Activated CD4-positive, alpha-beta T cell treated with anti-CD3 and anti-CD28 coated beads, Interleukin-2, amount 10 ng/mL, durations not matched to agents 24 days and 14 days (primary cell): ENCODE measurements at places on chromosomes 13 and 19. TPM values are rescaled to one million over a fixed set of nuclear protein-coding genes. Genes with fewer than 3 reads are reported as not detected.

Gene ZNF442
- total RNA-seq: 0.56 and 1.2 TPM in 2 replicates

- H3K36me3 ChIP-seq: peaks cover 13% of the 10 kb centered on the region
- H3K4me1 ChIP-seq: peaks cover 37% of the 10 kb centered on the region
- H3K27ac ChIP-seq: no peak overlapping the region
- no peaks in the 10 kb centered on the region for H3K27me3 ChIP-seq
- H3K4me3 ChIP-seq: no peak overlapping the region
Observed at GRCh38 chr13:97253581-97254293, 31.6 kb downstream of the MBNL2 start.

DNA sequence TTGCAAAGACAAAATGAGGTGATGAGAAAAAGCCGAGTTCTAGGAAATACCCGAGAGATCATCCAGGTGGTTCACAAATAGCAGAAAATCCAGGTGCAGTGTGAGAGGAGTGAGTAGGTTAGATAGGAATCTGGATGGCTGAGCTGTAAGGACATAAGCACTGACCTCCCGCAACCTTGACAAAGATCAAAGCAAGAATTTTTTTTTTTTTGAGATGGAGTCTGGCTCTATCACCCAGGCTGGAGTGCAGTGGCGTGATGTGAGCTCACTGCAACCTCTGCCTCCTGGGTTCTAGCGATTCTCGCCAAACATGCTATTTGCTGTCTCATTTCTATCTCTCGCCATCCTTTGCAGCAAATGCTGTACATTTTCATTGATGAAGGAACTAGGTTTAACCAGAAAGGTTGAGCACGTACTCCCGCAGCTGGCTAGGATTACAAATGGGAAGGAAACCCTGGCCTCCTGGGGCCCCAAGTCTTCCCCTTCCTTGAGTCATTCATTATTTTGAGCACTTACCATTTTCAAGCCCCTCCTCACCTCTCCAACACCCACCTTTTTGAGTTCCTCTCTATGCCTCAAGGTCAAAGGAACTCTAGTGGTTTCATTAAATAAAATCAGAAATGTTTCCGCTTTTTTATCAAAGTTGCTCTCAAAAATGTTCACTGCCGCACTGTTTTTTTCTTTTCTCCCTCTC lies 38.8 kb downstream of the NLRP12 start:
- no peak for DNase-seq
- H3K27me3 ChIP-seq: no peaks in the 10 kb centered on the region
- H3K4me1 ChIP-seq: no peaks in the 10 kb centered on the region
- no peak overlapping the region for H3K4me3 ChIP-seq

Gene UHRF1
- total RNA-seq: 158 and 161 TPM in 2 replicates

Gene CD37
- total RNA-seq: 131 and 134 TPM in 2 replicates

- H3K27ac ChIP-seq: no peak overlapping the region
- no peaks in the 10 kb centered on the region for H3K27me3 ChIP-seq
- H3K4me1 ChIP-seq: peaks cover 2% of the 10 kb centered on the region
- peaks cover 35% of the 10 kb centered on the region for H3K36me3 ChIP-seq
- DNase-seq: no peak
- no peak overlapping the region for H3K4me3 ChIP-seq
Observed at GRCh38 chr19:1584500-1585242, 8.0 kb downstream of the MBD3 start.

GRCh38 chr13:112072534-112073244 lies 5.7 kb downstream of the SOX1 start:
- no peak overlapping the region for H3K4me3 ChIP-seq
- no peak overlapping the region for H3K27ac ChIP-seq
- H3K4me1 ChIP-seq: no peaks in the 10 kb centered on the region
- peaks cover 11% of the 10 kb centered on the region for H3K36me3 ChIP-seq
- no peak for DNase-seq

GRCh38 chr13:25733696-25734435 lies 317.9 kb downstream of the SHISA2 start:
- H3K4me3 ChIP-seq: no peak overlapping the region
- DNase-seq: no peak
- H3K27ac ChIP-seq: no peak overlapping the region
- H3K27me3 ChIP-seq: no peaks in the 10 kb centered on the region
- no peaks in the 10 kb centered on the region for H3K36me3 ChIP-seq
- peaks cover 18% of the 10 kb centered on the region for H3K4me1 ChIP-seq

DNA sequence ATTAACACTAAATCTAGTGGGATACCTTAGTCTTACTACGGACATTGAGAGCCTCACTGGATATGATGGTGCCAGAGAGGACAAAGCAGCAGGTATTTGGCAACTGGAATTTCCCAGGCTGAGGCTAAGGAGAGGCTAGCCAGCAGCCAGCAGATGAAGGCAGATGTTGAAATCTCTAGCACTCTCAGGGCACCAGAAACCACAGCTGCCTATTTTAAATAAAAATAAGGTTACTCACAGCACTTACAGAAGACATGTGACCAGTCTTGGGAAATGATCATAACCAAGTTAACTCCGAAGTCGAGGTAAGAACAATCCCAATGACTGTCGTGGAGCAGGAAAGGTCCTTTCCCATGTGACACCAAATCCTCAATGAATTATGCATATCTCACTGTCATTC lies 1726.0 kb downstream of the EFNB2 start:
- no peaks in the 10 kb centered on the region for H3K27me3 ChIP-seq
- H3K4me3 ChIP-seq: no peak overlapping the region
- DNase-seq: no peak

DNA sequence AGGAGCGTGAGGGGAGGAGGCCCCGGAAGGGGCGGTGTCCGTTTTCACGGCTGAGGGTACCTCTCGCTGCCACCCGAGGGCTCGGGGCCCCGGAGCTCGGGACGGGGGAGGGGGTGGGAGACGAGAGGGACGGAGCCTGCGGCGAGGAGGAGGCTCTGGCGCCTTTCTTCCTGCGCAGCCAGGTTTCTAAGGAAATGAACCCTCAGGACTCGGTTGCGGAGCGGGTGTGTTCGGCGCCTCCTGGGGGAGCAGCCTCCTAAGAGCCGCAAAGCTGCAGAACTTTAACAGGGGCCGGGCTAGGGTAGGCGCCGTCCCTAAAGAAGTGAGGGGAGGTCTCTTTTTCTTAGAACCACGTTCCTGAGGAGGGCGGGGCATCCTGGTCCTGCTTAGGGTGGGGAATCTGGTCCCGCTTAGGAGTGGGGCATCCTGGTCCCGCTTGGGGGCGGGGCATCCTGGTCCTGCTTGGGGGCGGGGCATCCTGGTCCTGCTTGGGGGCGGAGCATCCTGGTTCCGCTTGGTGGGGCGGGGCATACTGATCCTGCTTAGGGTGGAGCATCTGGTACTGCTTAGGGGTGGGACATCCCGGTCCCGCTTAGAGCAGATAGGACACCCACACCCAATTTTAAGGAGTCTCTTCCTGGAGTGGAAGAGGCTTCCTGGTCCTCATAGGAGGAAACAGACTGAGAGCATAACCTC lies 6.2 kb downstream of the SYT5 start:
- H3K4me3 ChIP-seq: peak overlapping the region; percentile 76
- peaks cover 15% of the 10 kb centered on the region for H3K4me1 ChIP-seq
- peak; percentile 87 for DNase-seq
- H3K36me3 ChIP-seq: no peaks in the 10 kb centered on the region
- H3K27ac ChIP-seq: no peak overlapping the region

Gene RPS28
- total RNA-seq: 2,054 and 2,121 TPM in 2 replicates

- peaks cover 6% of the 10 kb centered on the region for H3K27me3 ChIP-seq
- no peak overlapping the region for H3K4me3 ChIP-seq
- DNase-seq: no peak
- no peaks in the 10 kb centered on the region for H3K4me1 ChIP-seq
Observed at GRCh38 chr13:75423946-75424345, 58.0 kb downstream of the TBC1D4 start.

Gene GSX1
- not detected in 2 replicates for total RNA-seq

GRCh38 chr19:4352701-4353121 lies 9.3 kb downstream of the MPND start:
- DNase-seq: peak; percentile 86
- H3K36me3 ChIP-seq: peaks cover 6% of the 10 kb centered on the region
- H3K27ac ChIP-seq: no peak overlapping the region
- no peak overlapping the region for H3K4me3 ChIP-seq

GRCh38 chr13:71618159-71618558 lies 248.8 kb downstream of the DACH1 start:
- no peak for DNase-seq
- no peaks in the 10 kb centered on the region for H3K4me1 ChIP-seq
- H3K4me3 ChIP-seq: no peak overlapping the region
- no peaks in the 10 kb centered on the region for H3K36me3 ChIP-seq
- no peak overlapping the region for H3K27ac ChIP-seq
- H3K27me3 ChIP-seq: no peaks in the 10 kb centered on the region
